Adipose tissue (tissue), 3 donors: ENCODE measurements at places on chromosomes 13 and 19. TPM values are rescaled to one million over a fixed set of nuclear protein-coding genes. Genes with fewer than 3 reads are reported as not detected.

Gene DNAAF3
- 2.5 TPM for polyA plus RNA-seq

Gene NTF4
- polyA plus RNA-seq: not detected

Gene ZNF665
- polyA plus RNA-seq: 2.5 TPM

Gene RHPN2
- 4.1 TPM for polyA plus RNA-seq

Gene SIGLEC7
- 5.1 TPM for polyA plus RNA-seq
